Right cardiac atrium (tissue), 5 donors: ENCODE measurements at places on chromosomes 5 and 9. TPM values are rescaled to one million over a fixed set of nuclear protein-coding genes. Genes with fewer than 3 reads are reported as not detected.

DNA sequence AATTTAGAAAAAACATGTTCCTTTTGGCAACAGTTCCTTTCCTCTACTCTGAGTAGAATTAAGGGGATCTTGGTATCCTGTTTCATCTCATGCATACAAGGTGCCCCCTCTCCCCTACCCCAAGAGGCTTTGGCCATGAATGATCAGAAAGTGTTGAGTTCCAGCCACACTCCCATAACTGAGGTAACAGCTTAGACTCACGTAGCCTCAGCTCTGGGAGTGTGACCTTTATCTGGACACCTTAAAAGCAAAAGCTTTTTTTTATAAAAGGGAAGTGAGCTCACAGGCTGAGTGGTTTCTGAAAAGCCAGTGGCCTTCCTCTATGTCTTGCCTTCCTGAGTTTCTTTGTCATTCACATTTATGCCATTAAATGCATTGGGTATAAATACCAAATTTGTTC is 900 bp upstream of the HAVCR2 start:
- no peak for DNase-seq

The PCDHGC4 gene
- 1.4 TPM for total RNA-seq

The IRF1 gene
- 17.9 TPM for total RNA-seq

GRCh38 chr5:82720213-82721086 is 356.7 kb downstream of the TMEM167A start:
- no peak for DNase-seq

The RNF145 gene
- 26.3 TPM for total RNA-seq

GRCh38 chr9:118578467-118578866 is 790.8 kb downstream of the BRINP1 start:
- DNase-seq: no peak

The EDIL3 gene
- total RNA-seq: 6.8 TPM

DNA sequence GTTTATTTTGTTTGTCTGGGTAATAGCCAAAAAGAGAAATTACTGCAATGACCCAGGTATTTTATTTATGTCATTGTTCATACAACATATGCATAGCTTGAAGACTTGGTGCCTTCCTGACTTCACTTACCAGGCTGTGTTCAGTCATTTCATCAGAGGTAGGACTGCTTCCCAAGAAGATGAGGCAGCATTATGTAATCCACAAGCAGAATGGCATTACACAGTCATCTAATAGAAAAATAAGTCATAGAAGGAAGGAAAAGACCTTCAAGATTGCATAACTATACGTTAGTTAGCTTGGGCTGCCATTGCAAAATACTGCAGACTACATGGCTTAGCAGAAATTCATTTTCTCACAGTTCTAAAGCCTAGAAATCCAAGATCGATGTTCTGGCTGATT is 167.5 kb downstream of the NMUR2 start:
- no peak for DNase-seq

The IFNA2 gene
- not detected for total RNA-seq

- no peak for DNase-seq
Measured at GRCh38 chr5:88405783-88406182, 137.1 kb upstream of the TMEM161B start.

- DNase-seq: no peak
Measured at GRCh38 chr5:124410539-124411488, 335.6 kb downstream of the ZNF608 start.

GRCh38 chr5:83475935-83476814 is 4.6 kb downstream of the VCAN start:
- no peak for DNase-seq

The EGFLAM gene
- 2.5 TPM for total RNA-seq

DNA sequence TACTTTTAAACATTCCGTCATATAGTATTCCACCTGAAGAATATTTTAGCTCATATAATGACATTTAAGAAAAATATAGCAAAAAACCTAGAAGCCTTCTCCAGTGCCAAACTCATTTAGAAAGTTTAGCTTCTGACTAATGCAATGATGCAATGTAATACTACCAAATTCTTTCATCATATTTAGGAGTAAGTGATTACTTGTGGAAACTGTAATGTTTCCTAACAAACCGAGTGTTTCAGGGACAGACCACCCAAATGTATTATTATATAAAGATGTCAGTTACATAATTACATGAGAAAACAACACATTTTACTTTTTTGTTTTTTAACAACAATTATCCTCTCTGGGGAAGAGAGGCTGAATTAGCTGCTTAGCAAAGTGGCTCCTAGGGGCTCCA is 316.2 kb downstream of the ARL15 start:
- no peak for DNase-seq

DNA sequence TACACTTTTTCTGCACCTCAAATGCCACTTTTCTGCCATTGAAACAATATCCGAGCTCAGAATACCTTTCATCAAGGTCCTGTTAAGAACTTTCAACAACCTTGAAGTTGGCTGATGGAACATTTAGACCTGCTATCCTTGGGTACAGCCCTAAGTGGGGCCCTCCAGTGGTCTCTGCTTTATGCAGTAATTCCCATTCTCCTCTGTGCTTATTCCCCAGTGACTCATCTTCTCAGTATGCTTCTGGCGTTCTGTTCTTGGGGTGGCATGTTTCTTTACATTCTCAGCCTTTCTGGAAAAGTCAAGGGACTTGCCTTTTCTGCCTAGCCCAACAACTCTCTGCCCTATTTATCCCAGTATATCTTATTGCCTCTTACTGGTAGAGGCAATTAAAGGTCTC is 7.1 kb downstream of the ANP32B start:
- no peak for DNase-seq

GRCh38 chr5:159130871-159131270 is 31.2 kb upstream of the EBF1 start:
- DNase-seq: no peak

The SPINK7 gene
- total RNA-seq: not detected

The TMEM215 gene
- not detected for total RNA-seq

The GLRA1 gene
- not detected for total RNA-seq

DNA sequence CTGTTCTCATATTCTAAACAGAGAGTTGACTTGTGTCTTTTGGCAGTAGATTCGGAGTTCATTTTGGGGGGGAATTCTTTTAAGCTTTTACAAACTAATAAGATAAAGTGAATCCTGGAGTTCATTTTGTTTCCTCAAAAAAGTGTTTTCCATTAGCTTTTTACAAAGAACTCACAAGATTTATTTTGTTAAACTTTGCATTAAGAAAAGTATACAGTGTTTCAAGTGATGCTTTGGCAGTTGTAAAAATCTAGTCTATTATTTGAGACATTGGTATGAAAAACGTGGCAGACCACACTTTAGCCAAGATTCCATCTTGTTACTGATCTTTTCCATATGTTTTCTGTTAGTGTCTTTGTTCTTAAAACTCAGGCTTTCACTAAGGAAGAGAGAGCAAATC is 1.2 kb upstream of the OMD start:
- no peak for DNase-seq

The F2RL2 gene
- 0.32 TPM for total RNA-seq

The PRR16 gene
- 13.3 TPM for total RNA-seq

GRCh38 chr5:25713259-25713658 is 1068.5 kb upstream of the CDH10 start:
- DNase-seq: no peak

GRCh38 chr5:759111-759751 is 25.3 kb downstream of the ZDHHC11B start:
- DNase-seq: peak; percentile 94

- DNase-seq: no peak
Measured at GRCh38 chr9:2321523-2322148, 300.0 kb upstream of the VLDLR start.

The SMIM3 gene
- 16.3 TPM for total RNA-seq

DNA sequence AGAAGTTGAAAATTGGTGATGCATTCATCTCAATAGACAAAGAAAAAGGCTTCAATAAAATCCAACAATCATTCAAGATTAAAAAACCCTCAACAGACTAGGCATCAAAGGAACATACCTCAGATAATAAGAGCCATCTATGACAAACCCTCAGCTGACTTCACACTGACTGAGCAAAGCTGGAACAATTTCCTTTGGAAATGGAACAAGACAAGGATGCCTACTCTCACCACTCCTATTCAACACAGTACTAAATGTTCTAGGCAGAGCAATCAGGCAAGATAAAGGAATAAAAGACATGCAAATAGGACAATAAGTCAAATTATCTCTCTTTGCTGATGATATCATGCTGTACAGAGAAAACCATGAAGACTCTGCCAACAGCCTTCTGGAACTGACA is 1188.1 kb downstream of the DTWD2 start:
- no peak for DNase-seq

The TMEM174 gene
- total RNA-seq: not detected

The FOXD4L6 gene
- total RNA-seq: not detected

DNA sequence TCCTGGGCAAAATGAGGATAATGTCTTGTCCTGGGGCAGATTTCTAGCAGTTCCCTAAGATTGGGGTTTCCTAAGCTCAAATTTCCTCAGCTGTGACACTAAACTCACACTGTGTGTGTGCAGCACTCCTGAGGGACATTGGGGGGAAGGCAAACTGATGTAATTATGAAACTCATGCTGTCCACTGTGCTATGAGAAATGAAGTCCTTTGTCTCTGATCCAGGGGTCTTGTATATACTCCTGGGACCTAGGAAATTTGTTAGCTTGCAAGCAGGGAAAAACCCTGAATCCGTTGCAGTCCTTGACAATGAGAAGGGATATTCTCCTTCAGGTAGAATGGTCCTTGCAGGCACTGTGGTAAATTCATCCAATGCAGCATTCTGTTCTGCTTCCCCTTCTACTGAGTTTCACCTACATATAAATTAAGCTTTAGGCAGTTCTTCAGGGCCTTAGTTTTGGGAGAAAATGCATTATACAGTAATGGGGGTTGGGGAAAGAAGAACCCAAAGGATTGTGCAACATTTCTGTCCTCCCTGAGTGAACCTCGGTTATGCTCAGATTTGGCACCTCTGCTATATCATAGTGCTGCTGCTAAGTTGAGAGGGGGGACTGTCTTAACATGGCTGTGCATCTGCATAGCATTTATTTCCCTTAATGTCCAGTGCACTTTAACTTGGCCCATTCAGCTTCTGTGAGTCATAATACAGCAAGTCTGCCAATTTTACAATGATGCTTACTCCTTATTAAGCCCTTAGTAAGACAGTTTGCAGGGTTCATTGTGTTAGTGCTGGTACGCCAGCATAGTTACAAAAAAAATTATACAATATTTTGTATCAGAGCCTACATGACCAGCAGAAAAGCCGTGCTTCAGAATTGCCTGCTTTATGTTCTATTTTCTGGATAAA is 80.2 kb downstream of the PJA2 start:
- DNase-seq: no peak

DNA sequence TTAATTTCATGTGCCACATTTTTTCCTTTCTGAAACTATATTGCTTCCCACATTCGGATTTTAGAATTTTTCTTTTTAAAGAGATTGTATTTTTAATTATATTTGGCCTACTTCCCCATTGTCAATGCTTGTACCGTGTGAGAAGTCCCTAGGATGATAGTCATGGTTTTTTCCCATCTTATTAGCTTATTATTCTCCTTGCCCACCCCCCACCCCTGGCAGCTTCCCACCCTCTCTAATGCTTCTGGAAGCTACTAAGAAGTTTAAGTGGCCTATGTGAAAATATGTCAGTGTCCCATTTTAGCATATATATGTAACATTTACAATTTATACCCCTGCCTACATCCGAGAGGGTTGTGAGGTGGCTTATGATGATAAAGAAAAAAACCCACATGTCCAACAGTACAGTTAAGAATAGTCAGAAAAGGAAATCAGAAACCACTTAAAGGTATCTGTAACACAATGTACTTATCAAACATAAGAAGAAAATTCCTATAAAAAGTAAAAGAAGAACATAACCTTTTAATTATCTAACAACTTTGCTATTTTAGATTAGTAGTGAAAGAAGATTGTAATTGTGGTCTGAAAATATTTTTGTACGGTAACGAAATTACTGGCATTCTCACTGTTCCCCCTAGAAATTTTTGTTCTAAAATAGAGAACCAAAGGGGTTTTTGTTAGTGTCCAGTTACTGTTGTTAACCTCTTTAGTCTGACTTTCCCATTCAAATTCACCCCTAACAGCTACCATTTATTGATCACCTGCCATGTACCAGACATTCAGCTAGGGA is 62.1 kb downstream of the SLC44A1 start:
- DNase-seq: no peak

The SERINC5 gene
- total RNA-seq: 11.1 TPM

The SLC36A2 gene
- total RNA-seq: not detected

DNA sequence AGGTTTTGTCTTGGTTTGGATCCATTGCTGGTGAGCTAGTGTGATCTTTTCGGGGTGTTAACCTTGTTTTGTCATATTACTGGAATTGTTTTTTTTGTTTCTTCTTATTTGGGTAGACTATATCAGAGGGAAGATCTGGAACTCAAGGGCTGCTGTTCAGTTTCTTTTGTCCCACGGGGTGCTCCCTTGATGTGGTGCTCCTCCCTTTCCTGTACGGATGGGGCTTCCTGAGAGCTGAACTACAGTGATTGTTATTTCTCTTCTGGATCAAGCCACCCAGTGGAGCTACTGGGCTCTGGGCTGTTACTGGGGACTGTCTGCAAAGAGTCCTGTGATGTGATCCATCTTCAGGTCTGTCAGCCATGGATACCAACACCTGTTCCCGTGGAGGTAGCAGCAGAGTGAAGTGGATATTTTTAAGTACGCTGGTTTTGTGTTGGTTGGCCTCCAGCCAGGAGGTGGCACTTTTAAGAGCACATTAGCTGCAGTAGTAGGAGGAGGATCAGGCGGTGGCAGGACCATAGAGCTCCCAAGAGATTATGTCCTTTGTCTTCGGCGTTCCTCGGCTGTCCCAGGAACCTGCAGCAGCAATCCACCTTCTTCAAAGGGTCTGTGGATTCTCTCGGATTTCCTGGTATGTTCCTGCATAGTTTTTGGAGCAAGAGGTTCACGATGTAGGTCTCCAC is 27.2 kb downstream of the SCAMP1 start:
- DNase-seq: no peak

GRCh38 chr9:78811622-78812276 is 514.8 kb downstream of the PSAT1 start:
- DNase-seq: no peak

DNA sequence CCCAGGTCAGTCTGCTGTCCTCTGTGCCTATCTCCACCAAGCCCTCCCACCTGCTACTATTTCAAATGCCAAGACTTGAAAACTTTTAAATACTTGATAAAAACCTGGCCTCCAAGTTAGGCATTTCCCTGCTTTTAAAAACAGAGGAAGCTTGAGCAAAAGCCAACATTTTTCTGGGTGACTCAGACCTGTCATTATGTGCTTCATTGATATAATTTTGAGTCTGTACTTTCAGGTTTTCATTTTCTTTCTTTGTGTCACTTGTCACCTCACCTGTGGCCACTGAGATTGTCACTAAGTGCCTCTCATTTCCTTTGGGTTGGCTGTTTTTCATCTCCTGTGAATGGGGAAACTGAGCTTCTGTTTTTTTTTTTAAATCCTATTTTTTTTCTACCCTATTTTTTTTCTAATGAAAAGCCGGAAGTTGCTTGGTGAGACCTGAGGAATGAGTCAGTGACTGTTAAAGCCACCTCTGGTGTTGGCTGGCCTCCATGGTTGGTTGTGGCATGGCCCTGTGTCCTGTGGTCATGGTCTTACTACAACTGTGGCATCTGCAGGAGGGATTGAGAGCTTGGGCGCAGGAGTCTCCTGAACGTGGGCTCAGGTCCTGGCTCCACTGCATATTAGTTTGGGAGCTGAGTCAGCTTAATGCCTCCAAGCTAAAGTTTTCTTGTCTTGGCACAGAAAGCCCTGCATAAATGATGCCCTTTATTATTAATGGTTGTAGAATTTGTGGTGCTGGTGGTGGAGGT is 56.7 kb downstream of the ARHGAP26 start:
- peak; percentile 50 for DNase-seq

- DNase-seq: no peak
Measured at GRCh38 chr5:18113721-18114120, 479.5 kb downstream of the TAF11L14 start.
